DMS79 treated with DMSO at 0.1 percent for 48 hours (cell line): ENCODE measurements at places on chromosomes 2 and 18.

GRCh38 chr18:55997151-55997561, 409.2 kb upstream of the TCF4 start:
- no peak for DNase-seq

- no peak for DNase-seq
Measured at GRCh38 chr2:239775623-239776435, 249.3 kb downstream of the NDUFA10 start.

- DNase-seq: no peak
Measured at GRCh38 chr2:191627518-191627917, 50.4 kb upstream of the NABP1 start.

DNA sequence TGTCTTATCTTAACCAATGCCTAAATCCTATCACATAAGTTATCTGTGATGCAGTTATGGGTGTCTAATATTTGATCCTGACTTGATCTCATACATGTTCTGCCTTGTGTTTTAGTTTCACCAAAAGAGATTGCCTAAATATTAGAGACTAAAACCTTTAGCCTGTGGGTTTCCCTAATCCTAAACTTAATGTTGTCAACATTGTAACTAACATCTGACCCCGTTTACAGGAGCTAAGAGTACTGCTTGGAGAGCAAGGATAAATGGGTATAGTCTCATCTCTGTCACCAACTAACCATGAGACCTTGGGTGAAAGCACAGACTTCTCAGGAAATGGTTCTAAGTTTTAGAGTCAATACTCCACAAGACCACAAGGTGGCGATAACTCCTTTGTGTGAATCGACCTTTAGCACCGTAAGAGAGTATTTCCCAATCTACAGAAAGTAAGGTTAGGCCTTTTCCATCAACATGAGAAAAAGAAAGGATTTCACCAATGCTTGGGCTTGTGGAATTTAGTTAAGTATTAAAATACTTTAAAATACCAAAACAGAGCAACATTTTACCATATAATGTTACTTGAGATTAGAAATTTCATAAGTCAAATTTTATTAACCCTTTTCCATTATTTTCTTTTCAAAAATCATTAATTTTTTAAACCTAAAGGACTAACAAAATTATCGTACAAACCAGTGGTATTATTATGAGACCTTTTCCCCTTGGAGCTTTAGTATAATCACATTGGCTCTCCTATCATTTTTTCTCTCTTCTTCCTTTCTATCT, 60.5 kb downstream of the G6PC2 start:
- DNase-seq: peak; percentile 25

- DNase-seq: no peak
Measured at GRCh38 chr2:152811916-152812315, 93.5 kb downstream of the ARL6IP6 start.

- DNase-seq: no peak
Measured at GRCh38 chr18:58497845-58498244, 131.0 kb downstream of the ALPK2 start.

- no peak for DNase-seq
Measured at GRCh38 chr2:60834270-60834717, 47.1 kb upstream of the REL start.

DNA sequence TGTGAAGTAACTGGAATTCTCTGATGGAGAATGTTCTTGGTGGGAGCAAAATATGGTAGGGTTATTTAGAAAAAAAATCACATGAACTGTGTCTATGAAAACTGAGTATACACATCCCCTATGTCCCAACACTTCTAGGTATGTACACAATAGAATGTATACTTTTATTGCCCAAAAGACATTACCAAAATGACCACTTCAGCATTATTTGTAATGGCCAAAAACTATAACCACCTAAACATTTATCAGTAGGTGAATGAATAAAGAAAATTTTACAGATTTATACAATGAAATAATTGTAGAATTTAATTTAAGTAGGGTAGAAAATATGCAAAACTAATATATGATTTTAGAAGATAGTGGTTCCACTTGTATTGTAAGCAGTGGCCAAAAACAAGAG, 462.8 kb downstream of the KCNJ3 start:
- no peak for DNase-seq

DNA sequence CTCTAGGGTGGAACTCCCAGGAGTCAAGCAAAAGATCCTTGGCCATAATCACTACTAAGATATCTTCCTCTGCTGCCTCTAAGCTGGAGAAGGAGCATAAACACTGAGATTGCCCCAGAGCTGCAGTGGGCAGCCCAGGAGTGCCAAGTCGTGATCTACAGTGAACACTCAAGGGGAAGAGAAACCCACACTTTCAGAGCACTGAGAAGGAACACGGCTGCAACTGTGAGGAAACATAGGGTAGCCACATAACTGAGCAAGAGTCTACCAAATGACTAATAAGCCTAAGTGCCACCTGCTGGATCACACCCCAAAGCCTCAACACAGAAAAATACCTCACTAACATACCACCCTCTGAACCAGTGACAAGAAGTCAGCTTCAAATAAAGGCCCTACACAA, 79.6 kb upstream of the RAB12 start:
- no peak for DNase-seq

DNA sequence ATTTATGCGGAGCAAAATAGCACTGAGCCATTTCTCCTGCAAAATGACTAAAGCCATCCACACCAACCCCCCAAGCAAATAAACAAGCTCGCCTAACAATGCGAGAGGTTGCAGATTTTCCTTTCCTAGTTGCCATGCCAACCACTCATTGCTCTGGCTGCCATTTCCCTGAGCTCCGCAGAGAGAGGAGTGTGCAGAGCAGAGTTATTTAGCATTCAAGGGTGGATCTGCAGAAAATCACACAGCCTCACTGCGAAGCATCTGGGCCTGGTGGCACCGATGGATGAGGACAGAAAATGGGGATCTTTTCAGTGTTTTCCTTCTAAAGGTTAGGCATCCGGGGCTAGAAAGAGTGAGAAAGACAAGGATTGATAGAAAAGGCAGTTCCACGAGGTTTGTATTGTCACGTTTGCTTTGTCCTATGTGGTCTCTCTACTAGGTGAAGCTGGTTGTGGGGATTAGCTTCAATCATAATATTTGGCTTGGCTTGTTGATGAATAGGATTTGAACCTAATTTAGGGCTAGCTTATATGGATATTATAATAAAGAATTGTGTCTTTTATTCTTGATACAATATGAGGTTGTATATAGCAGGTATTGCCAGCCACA, 110.2 kb upstream of the UNC80 start:
- peak; percentile 6 for DNase-seq
